Stimulated activated CD8-positive, alpha-beta memory T cell treated with anti-CD3 and anti-CD28 coated beads, Interleukin-4, amount 100 ng/mL, for 1 hour (primary cell): ENCODE measurements at places on chromosomes 6 and 20.

- no peak for DNase-seq
Observed at GRCh38 chr6:143607974-143608373, 69.8 kb upstream of the PHACTR2 start.

DNA sequence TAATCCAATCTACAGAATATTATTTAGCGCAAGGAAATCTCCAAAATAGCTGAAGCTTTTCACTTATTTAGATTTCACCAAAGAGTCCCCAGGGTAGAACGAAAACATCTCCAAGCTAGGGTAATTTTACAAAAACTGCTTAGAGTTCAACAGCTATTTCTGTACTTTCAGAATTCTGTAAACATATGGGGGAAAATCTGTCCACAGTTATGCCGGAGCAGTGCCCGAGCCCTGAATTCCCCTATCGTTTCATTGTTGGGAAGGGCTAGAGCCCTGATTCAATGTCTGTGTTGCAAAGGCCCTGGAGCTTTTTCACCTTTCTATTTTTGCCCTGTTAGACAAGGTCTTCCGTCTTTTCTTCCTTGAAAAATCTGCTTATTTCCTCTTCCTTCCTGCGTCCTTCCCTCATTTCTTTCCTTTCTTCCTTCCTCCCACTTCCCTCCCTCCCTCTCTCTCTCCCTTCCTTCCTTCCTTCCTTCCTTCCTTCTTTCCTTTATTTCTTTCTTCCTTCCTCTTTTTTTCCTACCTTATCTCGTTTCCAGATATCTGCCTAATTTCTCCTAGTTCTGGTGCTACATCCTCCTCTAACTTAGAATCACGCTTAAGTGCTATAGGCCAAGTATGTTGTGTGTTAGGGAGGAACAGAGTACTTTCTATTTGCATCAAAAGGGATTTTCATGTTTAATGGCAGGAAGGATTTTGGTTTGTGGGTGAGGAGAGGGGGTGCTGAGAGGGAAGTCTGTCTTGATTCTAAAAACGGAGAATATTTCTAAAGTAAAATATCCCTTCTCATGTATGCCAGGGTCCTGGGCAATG, 122.5 kb upstream of the BMP2 start:
- no peak for DNase-seq

- DNase-seq = no peak
Observed at GRCh38 chr20:34952671-34953070, 2.9 kb downstream of the GSS start.

GRCh38 chr20:35039846-35040489, 52.6 kb downstream of the TRPC4AP start:
- no peak for DNase-seq

- DNase-seq = no peak
Observed at GRCh38 chr6:156564807-156565149, 212.4 kb upstream of the ARID1B start.

DNA sequence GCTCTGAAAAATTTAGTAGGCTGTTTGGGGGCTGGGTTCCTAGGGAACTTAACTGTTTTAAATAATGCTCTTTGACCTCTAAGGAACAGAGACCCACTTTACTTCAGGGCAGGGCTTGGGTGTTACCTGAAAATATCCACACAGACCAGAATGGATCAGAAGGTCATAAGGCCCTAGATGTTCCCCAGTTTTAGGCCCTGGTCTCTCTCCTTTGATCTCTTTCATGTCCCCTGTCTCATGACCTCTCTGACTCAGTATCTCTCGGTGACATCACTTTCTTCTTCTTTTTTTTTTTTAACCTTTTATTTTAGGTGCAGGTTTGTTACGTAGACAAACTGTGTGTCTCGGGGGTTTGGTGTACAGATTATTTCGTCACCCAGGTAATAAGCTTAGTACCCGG, 272.1 kb upstream of the SGK1 start:
- DNase-seq = no peak

DNA sequence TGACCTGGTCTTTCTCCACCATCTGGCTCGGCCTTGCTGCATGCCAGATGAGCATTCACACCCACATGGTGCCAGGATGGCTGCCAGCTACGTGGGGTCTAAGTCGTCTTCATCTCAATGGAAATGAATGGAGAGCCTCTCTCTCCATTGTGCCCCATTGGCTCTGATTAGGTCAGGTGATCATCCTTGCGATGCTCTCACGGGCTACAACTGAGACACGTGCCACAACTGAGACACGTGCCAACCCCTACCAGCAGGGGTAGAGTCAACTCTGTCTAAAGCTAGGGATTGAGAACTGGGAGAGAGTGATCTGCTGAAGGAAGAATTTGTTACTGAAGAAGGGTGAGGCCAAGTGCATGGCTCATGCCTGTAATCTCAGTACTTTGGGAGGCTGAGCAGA, 67.3 kb upstream of the RALY start:
- no peak for DNase-seq

- DNase-seq = no peak
Observed at GRCh38 chr6:71222671-71223070, 65.9 kb upstream of the OGFRL1 start.

GRCh38 chr6:138278326-138278725, 60.0 kb upstream of the PBOV1 start:
- no peak for DNase-seq

- no peak for DNase-seq
Observed at GRCh38 chr6:97923249-97923648, 640.2 kb upstream of the MMS22L start.

DNA sequence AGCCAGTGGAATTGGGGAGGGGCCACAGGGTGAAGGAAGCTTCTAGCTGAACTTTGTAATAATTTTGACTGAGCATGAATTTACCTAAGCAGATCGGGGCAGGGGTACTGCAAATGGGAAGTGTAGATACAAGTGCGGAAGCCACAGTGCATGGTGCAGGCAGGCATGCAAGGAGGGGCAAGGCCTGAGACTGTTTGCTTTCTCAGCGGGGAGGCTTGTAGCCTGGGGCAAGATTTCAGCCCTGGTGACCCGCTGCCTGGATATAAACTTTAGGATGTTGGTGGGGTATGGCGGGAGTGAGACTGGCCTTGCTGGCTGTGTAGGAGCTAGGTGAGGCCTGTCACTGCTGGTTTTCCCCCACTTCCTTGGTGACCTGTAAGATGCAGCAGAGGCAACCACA, 266.4 kb upstream of the PREP start:
- DNase-seq = no peak

GRCh38 chr20:63164484-63165355, 51.2 kb downstream of the YTHDF1 start:
- no peak for DNase-seq

DNA sequence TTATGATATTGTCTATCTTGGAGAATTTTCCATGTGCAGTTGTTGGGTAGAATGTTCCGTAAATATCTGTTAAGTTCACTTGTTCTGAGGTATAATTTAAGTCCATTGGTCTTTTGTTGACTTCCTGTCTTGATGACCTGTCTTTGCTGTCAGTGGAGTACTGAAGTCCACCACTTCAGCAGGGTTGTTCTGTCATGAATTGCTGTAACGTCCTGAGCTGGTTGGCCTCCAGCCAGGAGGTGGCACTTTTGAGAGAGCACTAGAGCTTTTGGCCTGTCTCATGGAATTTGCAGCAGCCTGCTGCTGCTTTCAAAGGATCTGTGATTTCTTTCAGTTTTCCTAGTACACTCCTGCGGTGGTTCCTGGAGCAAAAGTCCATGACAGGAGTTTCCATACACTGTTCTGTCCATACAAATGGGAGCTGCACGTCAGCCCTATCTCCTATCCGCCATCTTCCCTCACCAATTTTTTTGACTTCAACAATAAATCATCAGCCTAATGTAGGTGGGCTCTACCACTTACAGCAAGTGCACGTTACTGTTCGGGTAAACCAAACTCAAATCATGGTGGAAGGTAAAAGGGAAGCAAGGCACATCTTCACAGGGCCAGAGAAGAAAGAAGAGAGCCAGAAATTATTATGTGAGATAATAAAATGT, 46.9 kb upstream of the TRERF1 start:
- DNase-seq = no peak

DNA sequence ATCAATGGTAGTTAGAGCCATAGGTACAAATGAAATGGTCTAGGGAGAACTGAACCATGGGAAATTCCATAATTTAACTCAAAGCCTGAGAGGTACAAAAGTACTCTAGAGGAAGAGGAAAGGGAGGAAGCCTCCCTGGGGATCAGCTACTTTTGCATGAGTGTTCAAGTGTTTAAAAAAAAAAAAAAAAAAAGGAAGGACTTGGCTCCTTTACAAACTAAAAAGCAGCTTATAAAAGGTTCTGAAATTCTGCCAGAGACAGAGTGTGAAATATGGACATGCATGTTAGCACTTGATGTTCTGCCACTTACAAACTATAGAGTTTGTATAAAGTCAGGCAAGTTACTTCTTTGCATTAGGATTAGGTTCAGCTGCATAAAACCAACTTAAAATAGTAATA, 290.0 kb downstream of the TBC1D7 start:
- DNase-seq = no peak

DNA sequence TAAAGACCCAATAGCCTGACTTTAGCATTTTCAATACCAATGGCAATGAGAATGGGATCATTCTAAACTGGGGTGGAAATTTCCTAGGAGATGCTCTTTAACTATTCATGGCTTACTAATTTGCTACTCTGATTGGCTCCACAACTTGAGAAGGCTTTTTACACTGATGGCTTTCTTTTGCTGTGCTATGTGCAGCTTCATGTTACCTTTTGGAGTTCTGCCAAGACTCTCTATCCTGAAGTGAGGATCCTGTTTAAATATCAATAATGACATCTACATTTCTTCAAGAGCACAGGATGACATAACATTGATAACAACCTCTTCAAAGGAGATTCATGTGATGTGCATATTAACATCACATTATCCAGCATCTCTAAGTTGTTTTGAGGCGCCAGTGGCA, 43.4 kb upstream of the SIRPG start:
- DNase-seq = no peak

GRCh38 chr6:135322427-135323201, 141.5 kb downstream of the MYB start:
- no peak for DNase-seq

DNA sequence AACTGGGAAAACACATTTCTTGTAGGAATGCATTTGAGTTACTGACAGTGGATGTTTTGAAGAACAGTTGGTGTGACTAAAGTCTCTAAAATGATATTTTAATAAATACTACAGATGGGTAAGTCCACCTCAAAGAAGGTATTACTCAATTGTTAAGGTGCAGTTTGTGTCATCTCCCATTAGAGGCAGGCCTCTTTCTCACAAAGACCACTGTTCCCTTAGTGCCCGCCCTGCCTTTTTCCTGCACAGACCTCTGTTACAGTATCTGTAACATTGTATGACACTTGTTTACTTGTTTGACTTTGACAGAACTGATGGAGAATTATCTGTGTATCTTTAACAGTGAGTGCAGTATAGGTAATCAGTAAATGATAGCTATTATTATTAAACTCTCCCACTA, 5.2 kb upstream of the CRIP3 start:
- DNase-seq = no peak

GRCh38 chr6:34949636-34950035, 60.6 kb downstream of the ANKS1A start:
- no peak for DNase-seq

- no peak for DNase-seq
Observed at GRCh38 chr6:148854096-148854495, 107.3 kb downstream of the UST start.

- DNase-seq = no peak
Observed at GRCh38 chr6:71412559-71413140, 124.0 kb downstream of the OGFRL1 start.
